ENCODE measurements at places on chromosomes 4 and X.

DNA sequence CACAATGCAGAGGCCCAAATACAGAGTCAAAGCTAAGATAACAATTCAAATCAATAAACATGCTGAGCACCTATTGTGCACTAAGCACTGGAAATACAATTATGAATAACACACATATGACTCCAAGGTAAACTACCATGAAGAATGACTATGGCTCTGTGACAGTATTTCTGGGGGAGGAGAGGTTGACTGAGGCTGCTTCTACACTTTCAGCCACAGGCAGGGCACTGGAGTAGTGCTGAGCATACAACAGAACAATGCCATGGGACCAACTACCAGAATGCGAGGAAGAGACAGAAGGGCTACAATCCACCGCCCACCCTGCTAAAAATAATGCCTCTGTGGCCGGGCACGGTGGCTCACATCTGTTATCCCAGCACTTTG, 13.7 kb downstream of the TEC start:
- no peak for DNase-seq

DNA sequence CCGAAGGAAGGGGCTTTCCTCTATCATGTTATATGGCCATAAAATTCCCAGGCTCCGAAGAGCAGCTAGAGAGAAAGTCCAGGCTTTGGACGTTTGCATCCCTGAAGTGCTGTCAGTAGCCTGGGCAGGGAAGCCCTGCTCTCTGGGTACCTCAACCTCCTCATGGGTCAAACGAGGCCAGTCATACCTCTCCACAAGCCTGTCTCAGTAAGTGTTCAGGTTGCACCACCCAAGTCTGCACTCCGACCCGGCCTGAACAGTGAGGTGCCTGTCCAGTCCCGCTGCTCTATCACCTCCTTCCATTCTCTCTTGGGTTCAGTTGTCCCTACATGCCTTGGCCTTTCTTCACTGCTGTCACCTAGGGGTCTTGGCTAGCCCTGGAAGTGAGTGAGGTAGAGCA, 78.9 kb downstream of the STARD8 start:
- DNase-seq = no peak

DNA sequence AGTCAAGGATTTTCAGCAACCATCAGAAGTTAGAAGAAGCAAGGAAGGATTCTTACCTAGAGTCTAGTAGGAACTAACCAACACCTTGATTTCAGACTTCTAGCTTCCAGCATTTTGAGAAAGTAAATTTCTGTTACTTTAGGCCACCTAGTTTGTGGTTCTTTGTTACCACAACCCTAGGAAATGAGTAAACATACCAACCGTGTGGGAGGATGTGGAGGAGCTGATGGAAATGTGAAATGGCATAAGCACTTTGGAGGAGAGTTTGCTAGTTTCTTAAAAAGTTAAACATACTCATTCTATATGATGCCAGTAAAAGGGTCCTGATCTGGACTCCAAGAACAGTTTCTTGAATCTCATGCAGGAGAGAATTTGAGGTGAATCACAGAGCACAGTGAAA, 679.4 kb downstream of the PDHA2 start:
- DNase-seq = peak; percentile 31

- DNase-seq = no peak
Measured at GRCh38 chrX:3129256-3129655, 88.0 kb downstream of the ARSF start.

- no peak for DNase-seq
Measured at GRCh38 chr4:81620442-81620841, 148.7 kb upstream of the RASGEF1B start.

DNA sequence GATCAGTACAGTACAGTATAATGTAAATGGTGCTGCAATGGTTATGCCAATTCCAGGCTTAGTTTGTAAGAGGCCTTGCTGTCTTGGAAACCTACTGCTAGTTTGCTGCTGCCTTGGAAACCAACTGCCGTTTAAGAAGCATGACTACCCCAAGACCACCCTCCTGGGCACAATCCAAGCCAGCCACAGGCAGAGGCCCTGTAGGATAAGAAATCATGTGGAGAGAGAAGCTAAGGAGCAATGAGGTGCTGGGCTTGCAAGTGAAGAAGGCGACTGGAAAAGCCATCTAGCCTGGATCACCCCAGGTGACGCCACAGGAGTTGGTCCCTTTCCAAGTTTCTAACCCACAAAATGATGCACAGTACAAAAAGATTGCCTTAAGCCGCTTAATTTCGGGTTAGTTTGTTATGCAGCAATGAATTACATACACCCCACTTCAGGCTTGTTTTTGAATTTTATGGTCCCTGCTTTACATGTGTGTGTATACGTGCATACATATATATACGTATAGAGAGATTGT, 16.9 kb downstream of the ZFP42 start:
- no peak for DNase-seq

GRCh38 chr4:186887752-186888151, 164.1 kb upstream of the FAT1 start:
- no peak for DNase-seq

- no peak for DNase-seq
Measured at GRCh38 chr4:112865443-112865842, 184.0 kb upstream of the ANK2 start.

DNA sequence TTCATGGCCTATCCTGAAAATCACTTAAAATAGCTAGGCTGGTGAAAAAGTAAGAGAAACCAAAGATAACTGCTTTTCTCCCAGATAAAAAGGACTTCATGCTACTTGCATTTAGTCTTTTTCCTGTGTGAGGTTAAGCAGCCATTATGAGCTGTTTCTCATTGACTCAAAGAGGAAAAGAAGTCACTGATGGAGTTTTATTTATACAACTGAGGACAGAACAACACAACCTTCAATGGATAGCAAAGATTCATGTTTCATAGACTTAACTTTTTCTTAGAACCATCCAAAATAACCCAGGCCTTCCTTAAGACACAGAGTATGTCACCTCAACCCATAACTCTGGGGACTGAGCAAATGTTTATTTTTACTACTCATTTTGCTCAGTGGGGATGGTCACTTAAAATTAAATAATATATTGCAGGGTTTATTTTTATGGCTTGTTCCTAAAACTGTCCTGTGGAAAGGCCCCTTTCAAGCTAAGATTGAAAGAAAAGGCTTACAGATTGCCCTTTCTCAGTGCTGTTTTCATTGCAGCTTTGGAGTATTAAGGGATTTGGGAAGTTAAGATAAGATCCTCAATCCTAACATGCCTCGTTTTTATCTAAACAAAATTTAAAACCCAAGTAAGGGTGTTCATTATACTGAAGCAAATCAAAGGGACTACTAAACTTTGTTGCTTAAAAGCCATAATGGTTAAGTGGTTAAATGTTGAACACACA, 252.6 kb upstream of the MAD2L1 start:
- no peak for DNase-seq

All from astrocyte of the spinal cord (primary cell).